ENCODE measurements at places on chromosomes 3 and 15.

GRCh38 chr15:39807791-39808190 is 25.1 kb upstream of the FSIP1 start:
- no peak for DNase-seq

- DNase-seq, result no peak
Measured at GRCh38 chr3:60630953-60631352, 620.3 kb downstream of the FHIT start.

GRCh38 chr3:52225452-52226228 is at the start of gene TLR9:
Gene TLR9 (minus strand): TSS chr3:52225645. CDS start chr3:52225529, 116 bp downstream.
- no peak for DNase-seq

GRCh38 chr3:160886421-160886820 is 130.4 kb downstream of the PPM1L start:
- DNase-seq, result no peak

GRCh38 chr3:133937061-133937686 is 41.5 kb upstream of the RAB6B start:
- no peak for DNase-seq

- DNase-seq, result no peak
Measured at GRCh38 chr3:100932491-100932890, 60.7 kb downstream of the ABI3BP start.

- no peak for DNase-seq
Measured at GRCh38 chr3:44021651-44022594, 219.8 kb upstream of the TOPAZ1 start.

DNA sequence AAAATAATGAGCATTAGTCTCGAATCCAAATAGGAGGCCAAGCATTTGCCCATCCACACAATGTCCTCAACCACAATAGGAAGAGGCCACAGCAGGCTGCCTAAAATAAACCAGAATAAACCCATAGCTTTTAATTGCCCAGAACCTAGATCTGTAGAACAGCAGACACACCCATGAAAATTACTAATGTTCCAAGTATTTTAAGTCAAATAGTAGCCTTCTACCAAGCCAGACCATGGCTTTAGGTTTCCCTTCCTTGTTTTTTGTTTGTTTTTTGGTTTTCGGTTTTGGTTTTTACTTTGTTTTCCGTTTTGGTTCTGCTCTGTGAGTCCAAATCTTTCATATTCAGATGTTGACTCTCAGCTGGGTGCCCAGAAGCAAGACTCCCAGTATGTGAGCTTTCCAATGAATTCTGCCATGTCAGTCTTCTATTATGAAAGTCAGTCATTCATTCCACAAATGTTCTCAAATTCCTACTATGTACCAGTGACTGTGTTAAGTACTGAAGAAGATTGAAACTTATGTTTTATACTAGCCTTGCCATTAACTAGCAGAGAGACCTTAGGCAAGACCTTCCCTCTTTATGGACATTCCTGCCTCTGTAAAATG is 57.8 kb upstream of the BOC start:
- no peak for DNase-seq

DNA sequence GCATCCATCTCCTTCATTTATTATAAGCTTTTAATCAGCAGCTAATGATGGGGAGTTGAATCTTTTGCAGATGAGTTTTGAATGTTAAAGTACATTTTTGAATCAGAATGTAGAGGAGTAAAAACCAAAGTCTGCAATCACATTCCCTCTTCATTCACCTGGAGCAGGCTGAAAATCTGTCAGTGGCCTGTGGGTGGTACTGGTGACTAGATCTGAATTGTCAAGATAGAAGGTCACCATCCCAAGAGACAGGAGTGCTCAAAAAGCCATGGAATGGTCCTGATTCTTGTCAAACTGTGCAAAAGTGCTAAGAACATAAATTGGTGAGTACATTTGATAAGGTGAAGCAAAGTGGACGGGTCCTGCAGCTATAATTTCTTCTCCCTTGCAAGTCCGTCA is 881.3 kb upstream of the NR2F2 start:
- DNase-seq, result no peak

DNA sequence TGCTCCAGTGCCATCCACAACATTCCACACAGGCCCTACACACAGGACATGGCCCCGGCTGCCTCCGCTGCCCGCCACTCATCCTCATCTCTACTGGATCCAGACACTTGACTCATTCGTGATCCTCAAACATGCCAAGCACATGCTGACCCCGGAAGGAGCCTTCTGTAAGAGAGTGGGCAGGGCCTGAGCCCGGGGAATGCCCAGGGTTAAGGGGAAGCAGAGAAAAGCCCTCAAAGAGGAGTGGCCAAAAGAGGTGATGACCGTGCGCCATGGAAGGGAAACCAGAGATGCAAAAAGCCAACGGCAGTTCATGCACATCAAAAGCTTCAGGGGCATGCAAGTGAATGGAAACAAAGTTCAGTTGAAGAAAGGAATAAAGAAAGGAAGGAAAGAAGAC is 46.1 kb downstream of the RFTN1 start:
- DNase-seq, result no peak

DNA sequence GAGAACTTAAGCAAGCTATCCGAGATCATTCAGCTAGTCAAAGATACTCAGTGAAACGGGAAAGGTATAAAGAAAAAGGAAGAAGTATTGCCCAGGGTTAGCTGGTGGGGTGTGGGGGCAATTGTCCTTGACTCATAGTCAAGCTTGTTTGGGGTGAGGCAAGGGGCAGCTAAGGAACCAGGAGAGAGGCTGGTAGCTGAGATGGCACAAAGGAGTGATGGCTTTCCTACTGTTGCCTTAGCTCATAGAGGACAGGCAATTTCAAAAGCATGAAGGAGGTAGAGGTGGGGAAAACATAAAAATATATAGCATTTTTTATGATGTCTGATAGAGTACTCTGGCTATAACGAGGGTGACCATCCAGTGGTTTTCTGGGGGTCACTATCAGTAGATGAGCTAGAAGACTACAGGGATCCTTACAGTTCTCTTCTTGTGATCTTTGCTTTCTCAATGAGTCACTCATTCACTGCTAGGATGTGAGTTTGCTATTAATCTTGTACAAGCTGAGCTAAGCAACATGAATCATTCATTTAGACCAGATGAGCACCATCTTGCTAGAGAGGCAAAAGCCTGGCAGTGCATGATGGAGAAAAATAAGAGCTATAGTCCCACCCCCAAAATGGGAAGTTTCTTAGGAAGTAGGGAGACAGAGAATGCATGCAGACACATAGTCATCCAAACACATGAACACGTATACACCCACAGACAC is 207.1 kb upstream of the PFN2 start:
- no peak for DNase-seq

- DNase-seq, result no peak
Measured at GRCh38 chr3:197001106-197001971, 28.3 kb downstream of the MELTF start.

DNA sequence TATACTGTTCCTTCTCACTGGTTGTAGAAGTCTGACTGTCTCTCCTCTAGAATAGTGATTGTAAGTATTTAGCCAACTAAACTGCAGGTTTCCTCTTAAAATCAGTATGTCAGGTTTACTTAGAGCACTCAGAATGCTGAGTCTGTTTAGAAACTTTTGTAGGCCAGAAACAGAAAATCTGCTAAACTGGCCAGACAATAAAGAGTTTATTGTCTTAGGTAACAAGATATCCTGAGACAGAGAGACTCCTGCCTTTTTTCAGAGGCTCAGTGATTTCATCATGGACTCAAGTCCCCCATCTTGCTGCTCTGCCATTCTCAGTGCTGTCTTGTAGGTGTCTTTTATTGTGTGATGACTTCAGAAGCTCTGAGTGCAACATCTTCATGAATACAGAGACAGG is 279.0 kb downstream of the MFSD1 start:
- no peak for DNase-seq

DNA sequence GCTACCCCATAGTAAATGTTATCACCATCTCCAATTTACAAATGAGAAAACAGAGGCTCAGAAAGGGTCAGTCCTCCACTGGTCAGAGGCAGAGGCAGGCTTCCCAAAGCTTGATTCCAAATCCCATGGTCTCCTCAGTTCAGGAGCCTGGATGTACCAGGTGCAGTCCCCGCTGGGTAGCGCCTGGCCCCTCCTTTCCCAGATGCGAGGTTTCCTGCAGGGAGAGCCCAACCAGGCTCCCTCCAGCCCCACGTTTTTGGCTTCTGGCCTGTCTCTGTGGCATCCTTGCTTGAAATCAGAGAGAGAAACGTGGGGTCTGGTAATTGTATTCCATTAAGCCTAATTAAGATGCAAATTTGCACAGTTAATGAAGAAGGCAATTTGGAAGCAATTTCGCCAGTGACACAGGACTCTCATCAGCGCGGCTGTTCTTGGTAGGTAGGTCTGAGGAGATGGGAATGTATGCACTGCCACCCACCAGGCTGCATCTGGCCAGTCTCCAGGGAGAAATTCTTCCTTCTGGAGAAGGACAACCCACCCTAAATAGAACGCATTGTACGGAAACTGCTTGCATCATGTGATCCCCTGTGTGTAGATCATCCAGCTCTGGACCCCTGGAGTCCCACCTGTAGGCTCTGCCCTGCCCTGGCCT is 50.5 kb downstream of the HRH1 start:
- no peak for DNase-seq

DNA sequence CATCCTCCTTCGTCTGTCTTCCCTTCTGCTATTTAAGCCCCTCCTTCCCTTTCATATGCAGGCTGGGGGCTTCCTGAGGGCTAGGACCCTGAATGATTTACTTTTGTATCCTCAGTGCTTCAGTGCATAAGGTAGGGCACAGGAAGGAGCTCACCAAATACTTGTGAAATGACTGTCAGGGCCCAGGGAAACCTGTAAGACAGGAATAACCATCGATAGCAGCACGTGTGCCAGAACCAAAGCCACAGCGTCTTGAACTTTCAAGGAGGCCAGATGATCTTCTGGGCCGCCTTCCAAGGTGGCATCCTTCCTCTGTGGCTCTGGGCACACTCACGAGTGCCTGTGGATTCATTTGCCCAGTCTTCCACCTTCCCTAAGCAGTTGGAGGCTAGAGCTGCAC is 3.9 kb downstream of the TMED3 start:
- no peak for DNase-seq

All from activated CD4-positive, alpha-beta T cell treated with anti-CD3 and anti-CD28 coated beads for 1 hour (primary cell).